Mucosa of descending colon (tissue), 3 donors: ENCODE measurements at places on chromosomes 3 and 15.

DNA sequence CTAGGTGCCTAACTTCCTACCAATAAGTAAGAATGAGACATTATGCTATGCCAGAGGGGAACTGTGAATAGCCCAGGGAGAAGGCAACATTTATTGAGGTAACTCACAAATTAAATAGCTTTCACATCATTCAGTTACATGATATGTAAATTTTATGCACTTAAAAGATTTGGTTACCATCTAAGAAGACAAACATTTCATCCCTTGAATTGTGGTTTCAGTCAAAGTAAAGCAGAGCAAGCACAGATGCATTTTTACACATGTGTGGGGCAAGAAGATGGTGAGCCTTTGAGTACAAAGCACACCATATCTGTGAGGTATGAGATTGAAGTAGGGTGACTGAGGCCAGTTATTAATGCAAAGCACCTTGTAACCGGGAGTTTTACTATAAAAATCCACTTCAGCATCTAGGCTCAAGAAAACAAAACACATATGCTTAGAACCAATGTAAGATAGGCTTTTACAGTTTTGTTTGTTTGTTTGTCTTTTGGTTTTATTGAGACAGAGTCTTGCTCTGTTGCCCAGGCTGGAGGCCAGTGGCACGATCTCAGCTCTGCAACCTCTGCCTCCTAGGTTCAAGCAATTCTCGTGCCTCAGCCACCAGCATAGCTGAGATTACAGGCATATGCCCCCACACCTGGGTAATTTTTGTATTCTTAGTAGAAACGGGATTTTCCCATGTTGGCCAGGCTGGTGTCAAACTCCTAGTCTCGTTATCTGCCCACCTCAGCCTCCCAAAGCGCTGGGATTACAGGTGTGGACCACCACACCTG is 3.5 kb downstream of the PLSCR2 start:
- DNase-seq: no peak

GRCh38 chr15:97691799-97692198 is 268.7 kb upstream of the ARRDC4 start:
- no peak for DNase-seq

- DNase-seq: no peak
These were observed 23.2 kb upstream of the TM4SF1 start for GRCh38 chr3:149400645-149401044.

GRCh38 chr15:32994810-32995424 is 199.6 kb downstream of the FMN1 start:
- no peak for DNase-seq

- DNase-seq: no peak
These were observed 49.2 kb downstream of the OXSR1 start for GRCh38 chr3:38214560-38214959.

GRCh38 chr3:194275721-194276120 is 75.4 kb downstream of the CPN2 start:
- DNase-seq: no peak

DNA sequence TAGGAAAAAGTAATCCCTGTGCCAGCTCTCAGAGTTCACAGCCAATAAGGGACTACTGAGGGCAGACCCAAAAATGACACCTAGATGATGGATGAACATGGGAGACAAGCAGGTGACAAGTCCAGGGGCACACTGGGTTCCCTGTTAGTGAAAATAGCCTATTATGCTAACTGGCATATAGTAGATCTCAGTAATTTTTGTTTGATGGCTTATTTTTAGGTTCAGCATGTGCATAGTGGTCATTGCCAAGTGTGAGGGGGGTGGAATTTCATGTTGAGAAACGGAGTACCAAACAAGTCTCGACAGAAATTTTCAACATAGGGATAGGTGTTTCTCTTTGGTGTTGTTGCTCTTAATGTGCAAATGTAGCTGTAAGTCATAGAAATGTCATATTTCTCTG is 6.4 kb upstream of the ITGB5 start:
- DNase-seq: no peak

DNA sequence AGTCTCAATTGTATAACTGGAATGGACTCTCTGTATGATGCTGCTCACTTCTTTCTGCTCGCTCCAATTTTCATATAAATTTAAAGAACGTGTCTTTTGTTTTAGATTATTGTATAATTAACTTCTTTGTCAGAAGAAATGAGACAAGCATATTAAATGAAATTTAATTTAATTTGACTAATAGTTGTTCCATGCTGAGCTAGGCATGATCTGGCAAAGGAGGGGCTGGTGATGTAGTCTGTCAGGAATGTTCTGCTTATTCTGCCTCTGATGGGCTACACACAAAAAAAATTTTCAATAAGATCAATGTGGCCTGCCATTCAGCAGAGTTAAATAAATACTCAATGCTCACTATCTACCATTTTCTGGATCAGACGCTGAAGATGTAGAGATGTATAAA is 208.4 kb upstream of the CD96 start:
- no peak for DNase-seq
